ENCODE measurements at places on chromosomes 3 and 15.

DNA sequence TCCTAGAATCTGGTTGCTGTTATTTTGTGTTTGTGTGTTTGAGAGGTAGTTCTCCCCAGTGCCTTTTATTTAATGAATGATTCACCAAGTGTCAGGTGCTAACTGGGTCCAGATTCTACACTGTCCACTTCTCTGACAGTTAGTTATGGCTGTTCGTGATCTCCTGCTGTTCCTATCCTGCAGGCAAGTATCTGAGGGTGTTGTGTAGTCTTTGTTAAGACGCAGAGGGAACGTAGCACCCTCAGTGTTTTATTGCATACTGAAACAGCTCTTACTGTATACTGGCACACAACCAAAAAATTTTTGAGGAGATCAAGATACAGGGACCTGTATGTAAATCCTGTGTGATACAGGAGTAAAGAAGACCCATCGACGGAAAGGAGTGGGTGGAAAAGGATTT is 1271.3 kb downstream of the ROBO1 start:
- DNase-seq: no peak

GRCh38 chr3:55645422-55645821 is 158.3 kb upstream of the WNT5A start:
- DNase-seq: no peak

GRCh38 chr3:13173186-13173585 is 100.0 kb upstream of the IQSEC1 start:
- no peak for DNase-seq

DNA sequence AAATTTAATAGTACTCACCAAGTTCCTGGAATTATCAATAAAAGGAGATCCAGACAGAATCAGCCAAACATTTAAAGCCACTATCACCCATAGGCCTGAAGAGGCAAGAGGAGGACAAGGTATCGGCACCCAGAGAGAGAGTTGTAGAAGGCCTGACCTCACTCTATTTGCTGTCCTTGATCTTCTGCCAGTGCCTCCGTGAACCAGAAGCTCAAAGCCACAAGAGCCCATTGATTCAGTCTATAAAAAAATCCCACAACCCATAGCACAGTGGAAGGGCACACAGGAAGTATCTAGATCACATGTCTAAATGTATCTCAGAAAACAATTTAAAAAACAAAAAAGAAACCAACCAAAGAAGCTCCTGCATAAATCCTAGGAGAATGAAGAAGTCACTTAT is 68.6 kb upstream of the FAM174B start:
- no peak for DNase-seq

- DNase-seq: no peak
Measured at GRCh38 chr3:11248596-11248995, 23.6 kb upstream of the ATG7 start.

DNA sequence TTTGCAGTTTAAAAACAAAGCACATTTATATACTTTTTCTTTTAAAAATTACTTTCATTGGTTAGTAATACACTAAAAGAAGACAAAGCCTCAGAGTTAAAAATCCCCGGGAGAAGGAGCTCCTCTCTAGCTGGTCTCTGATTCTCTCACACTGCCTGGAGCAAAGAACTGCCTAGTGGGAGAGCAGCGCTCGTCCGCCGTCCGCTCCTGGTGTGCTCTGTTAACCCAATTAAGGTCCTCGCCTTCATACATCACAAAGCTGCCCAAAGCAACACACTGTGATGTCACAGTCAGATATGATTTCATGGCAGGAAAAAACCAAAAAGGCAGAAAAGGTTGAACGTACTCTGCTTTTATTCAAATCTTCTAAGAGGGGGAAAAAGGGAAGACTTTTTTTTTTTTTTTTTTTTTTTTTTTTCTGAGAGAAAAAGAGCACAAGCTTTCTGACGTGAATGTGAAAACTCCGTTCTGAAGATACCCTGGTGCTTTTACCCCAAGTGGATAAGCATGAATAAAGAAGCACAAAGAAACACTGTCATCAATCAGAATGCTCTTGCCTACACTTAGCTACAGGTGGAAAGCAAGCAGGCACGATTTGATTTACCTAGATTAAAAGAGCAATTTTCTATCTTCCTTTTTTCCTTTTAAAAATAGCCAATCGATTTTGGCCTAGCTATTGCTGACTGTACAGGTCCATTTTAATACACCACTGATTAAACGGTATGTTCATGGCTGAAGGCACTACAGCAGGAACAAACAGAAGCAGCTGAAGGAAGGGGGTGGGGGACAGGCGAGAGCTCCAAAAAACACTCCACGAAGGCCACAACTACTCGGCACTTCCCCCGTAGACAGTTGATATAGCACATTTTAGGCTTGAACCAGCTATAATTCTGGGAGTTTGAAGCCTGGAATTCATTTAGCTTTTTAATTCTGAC is 115.2 kb downstream of the TIGIT start:
- DNase-seq: no peak

DNA sequence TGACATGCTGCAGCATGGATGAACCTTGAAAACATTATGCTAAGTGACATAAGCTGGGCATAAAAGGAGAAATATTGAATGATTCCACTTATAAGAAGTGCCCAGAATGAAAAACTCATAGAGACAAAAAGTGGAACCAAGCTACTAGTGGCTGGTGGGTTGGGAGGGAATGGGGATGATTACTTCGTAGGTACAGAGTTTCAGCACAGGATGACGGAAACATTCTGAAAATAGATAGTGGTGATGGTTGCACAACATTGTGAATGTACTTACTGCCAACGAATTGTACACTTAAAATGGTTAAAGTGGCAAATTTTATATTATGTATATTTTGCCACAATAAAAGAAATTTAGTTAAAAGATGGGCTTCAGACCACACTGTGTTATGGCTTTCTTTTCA is 93.6 kb downstream of the RPLP1 start:
- no peak for DNase-seq

DNA sequence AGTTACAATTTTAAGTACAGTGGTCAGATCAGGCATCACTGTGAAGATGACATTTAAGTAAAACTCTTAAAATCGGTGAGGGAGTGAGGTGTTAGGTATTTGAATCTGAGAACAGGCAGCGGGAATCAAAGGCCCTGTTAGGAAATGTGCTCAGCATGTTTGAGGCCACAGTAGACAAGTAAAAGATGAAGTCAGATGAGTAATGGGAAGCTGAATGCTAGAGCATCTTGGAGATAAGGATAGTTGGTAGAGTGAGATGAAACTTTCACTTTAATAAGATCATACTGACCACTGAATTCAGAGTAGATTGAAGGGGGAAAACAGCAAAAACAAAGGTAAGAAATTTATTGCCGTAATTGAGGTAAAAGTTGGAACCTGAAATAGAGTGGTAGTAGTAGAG is 61.6 kb downstream of the DCBLD2 start:
- no peak for DNase-seq

All from activated naive CD8-positive, alpha-beta T cell treated with anti-CD3 and anti-CD28 coated beads, Interleukin-2, amount 50 U/mL, for 16 hours (primary cell).